ENCODE measurements at places on chromosomes 7 and 10.

GRCh38 chr7:72298912-72299311, 113.2 kb downstream of the CALN1 start:
- no peak for DNase-seq

DNA sequence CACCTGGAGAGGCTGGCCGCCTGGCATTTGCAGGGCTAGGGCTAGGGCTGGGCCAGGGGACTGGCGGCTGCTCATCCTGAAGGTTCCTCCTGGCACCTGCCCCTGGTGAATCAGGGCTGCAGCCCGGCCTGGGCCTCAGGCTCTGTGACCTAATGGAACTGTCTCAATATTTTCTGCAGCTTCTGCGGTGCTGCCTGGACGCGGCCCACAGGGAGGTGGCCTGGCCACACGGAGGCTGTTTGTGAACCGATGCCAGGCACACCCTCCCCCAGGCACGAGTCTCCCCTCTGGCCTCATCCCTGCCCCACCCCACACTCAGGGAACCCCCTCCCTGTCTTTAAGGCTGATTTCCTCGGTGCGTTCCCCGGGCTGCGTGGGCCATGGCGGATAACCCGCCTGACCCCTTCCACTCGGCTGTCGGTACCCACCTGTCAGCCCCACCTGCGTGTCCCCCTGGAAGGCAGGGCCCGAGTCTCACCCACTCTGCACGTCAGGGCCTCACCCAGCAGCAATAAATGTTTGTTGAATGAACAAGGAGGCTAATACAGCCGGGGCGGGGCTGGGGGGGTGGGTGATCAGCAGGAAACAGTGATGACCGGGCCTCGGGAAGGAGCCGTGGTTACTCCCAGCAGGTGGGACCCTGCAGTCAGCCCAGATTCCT, 54.5 kb upstream of the DNAJB6 start:
- no peak for DNase-seq

DNA sequence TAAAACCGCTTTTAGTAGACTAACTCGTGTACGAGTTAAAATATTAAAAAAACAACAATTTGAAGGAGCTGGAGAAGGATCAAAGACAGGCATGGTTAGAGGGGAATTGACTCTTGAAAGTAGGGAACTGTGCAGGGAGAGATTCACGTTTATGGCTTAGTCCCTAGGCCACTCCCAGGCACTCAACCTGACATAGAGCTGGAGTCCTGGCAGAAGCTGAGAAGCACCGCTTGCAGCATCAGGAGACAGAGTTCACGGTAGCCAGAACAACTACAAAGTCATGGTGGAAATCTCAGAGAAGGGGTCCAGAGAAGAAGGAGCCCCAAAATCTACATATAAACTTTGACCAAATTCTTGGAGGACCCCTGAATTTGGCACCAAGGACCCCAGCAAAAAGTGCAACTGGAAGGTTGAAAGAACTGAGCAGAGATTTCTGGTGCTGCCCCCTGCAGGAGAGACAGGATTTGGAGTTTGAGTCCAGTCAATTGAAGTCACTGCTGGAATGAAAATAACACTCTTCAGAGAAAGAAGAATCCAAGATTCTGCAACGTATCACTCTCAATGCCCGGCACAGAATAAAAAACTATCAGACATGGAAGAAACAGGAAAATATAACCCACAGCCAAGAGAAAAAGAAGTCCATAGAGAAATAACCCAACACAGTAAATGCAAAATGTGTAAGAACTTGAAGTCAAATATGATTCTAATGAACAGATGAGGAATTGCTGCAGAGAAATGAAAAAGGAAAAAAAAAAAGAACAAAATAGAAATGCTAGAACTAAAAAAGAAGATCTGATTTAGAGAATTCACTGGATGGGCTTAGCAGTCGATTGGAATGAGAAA, 493.3 kb upstream of the PODXL start:
- no peak for DNase-seq

DNA sequence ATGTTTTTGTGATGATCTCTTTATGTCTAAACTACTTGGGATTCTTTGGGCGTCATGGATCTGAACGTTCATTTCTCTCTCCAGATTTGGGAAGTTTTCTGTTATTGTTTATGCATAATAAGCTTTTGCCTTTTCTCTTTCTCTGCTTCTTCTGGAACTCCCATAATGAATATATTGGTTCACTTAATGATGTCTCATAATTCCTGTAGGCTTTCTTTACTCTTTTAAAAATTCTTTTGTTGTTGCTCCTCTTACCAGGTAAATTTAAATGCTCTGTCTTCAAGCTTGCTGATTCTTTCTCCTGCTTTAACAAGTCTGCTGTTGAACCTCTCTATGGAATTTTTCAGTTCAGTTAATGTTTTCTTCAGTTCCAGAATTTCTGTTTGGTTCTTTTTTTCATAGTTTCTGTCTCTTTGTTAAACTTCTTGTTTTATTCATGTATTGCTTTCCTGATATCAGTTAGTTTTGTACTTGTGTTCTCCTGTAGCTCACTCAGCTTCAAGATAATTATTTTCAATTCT, 317.5 kb downstream of the PLXDC2 start:
- DNase-seq: no peak

- no peak for DNase-seq
Measured at GRCh38 chr7:155058896-155059295, 11.2 kb upstream of the HTR5A start.

GRCh38 chr10:15262036-15262713, 93.7 kb upstream of the NMT2 start:
- no peak for DNase-seq

GRCh38 chr7:42342381-42342780, 105.4 kb upstream of the GLI3 start:
- no peak for DNase-seq

DNA sequence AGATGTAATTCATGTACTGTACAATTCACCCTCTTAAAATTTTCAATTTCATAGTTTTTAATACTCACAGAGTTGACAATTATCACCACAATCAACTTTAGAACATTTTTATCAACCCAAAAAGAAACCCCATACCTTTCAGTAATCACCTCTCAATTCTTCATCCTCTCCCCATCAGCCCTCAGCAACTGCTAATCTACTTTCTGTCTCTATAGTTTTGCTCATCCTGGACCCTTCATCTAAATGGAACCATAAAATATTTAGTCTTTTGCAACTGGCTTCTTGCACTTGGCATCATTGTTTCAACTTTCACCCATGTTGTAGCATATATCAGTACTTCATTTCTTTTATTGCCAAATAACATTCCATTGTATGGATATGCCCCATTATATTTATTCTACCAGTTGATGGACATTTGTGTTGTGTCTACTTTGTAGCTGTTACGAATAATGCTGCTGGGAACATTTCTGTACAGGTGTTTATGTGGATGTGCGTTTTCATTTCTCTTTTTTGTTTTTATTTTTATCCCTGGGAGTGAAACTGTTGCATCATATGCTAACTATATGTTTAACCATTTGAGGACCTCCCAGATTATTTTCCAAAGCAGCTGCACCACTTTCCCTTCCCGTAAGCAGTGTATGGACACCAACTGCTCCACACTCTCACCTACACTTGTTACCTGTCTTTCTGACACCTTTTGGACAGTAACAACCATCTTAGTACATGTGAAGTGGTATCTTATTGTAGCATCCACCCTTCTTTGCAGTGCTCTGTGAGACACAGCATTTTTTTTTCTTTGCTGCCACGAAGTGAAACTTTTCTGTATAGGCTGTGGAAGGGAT, 65.4 kb upstream of the APBB1IP start:
- no peak for DNase-seq

DNA sequence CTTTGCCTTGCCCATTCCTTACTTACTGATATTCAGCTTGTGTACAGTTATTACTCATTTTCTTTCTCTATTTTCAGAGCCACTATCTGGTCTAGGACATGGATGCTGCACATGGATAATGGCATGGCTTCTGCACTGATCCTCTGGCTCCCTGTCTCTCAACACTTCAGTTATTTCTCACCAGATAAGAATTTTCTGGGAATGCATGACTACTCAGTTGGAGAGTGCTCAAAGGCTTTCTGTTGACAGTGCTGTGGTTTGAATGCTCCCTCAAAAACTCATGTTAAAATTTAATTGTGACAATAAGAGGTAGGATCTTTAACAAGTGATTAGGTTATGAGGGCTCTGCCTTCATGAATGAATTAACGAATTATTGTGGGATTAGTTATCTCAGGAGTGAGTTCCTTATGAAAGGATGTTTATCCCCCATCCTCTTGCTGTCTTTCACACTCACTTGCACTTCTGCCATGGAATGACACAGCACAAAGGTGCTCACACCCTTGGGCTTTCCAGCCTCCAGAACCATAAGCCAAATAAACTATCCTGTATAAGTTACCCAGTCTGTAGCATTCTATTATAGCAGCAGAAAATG, 16.1 kb upstream of the PIK3CG start:
- no peak for DNase-seq

GRCh38 chr10:73991884-73992245, 6.1 kb upstream of the VCL start:
- DNase-seq: peak; percentile 80

DNA sequence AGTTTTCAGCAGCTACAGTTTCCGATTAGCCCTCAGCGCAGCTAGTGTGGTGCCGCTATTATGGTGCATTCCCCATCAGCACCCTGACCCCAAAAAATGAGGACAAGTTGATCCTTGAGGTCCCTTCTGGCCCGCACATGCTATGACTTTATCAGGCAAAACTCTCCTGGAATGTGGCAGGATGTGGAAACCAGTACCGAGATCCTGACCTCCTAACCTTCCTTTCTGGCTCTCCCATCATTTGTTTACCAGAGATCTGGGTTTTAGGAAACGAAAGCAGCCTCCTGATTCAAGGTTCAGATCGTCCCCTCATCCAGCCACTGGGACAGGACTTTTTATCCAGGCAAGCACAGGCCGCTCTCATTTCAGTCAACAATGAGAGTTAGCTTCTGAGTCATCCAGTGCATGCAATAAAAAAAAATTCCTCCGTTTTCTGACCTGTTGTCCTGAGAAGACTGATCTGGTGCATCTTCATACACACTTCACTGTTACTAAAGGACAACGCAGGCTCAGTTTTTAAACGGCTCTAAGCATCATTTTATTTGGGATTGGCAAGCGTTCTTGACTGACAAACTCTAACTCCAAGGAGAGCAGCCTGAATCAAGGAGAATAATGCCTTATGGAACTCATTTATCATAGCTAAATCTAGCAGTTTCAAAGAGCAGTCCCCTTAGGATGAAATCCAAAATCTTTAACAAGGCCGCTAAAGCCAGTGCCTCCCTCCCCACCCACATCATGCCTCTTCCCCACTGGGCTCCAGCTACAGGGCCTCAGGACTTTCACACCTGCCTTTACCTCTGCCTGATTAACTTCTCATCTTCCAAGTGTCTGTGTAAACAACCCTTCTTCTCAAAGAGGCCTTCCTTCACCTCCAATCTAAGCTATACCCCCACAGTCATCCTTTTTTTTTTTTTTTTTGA, 17.1 kb downstream of the PDLIM1 start:
- no peak for DNase-seq

DNA sequence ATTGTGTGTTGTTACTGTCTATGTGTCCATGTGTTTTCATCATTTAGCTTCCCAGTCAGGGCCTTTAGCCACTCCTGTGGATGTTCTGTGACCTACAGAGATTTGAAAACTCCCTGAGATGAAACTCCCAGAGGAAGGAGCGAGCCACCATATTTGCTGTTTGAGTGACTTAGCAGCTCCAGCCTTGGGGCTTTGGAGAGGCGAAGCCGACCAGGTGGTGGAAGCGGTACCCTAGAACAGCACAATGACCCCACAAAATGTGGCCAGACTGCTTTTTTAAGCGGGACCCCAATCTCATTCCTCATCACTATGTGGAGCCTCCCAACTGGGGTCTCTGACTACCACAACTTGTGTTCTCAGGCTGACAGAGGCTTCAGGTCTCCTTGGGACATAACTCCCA, 323.9 kb upstream of the KCND2 start:
- DNase-seq: no peak

- no peak for DNase-seq
Measured at GRCh38 chr10:29266641-29267040, 22.2 kb upstream of the LYZL1 start.

- DNase-seq: no peak
Measured at GRCh38 chr7:150335108-150335773, 6.2 kb downstream of the RARRES2 start.

DNA sequence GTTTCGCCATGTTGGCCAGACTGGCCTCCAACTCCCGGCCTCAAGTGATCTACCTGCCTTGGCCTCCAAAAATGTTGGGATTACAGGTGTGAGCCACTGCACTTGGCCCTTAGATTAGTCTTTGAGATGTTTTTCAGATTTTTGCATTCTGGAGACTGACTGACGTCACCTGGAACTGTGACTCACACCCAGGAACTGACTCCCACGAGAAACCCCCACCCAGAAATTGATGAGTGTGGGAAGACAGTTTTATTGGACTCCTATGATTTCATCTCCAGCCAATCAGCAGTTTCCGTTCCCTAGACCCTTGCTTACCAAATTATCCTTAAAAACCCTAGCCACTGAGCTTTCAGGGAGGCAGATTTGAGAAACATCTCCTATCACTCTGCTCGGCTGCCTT, 867.3 kb downstream of the TYW1 start:
- no peak for DNase-seq

DNA sequence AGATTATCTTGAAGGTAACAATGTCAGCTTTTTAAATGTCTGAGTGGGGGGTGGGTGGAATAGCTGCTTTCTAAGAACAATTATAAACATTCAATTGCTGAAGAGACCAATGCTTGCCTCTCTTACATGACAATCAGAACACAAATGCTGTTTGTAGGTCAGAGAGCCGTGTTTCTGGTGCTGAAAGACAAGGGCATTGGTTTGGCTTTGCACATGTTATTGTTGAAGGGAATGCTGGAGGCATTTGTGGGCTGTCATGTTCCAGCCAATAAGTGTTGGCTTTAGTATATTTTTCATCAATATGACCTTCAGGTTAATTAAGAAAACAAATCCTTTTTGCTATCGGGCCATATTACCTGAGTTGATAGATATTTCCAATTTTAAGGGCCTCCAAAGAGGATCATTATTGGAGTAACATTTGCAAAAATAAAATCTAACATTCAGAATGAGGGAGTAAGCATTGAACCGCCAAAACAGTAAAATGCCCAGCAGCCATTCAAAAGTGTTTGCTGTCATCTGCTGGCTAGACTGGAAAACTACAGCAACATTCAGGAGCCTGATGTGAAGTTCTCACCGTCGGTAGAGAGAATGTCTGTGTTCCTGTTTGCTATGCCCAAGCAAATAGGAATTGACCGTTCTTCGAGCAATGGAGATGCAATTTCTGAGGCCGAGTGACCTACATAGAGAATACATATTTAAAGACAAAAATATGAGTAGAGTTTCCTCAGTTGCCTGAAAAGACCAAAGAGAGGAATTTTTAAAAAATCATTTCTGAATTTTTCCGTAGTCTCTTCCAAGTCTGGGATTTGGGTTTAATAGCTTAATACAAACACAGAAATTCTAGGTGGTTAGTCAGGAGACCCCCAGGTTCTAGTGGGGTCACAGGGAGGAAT, 118.9 kb downstream of the APBB1IP start:
- peak; percentile 28 for DNase-seq

- DNase-seq: no peak
Measured at GRCh38 chr10:26832960-26833359, 27.8 kb downstream of the ABI1 start.

All from GF-D8 (cell line).